ENCODE measurements at places on chromosomes 7 and 10.

DNA sequence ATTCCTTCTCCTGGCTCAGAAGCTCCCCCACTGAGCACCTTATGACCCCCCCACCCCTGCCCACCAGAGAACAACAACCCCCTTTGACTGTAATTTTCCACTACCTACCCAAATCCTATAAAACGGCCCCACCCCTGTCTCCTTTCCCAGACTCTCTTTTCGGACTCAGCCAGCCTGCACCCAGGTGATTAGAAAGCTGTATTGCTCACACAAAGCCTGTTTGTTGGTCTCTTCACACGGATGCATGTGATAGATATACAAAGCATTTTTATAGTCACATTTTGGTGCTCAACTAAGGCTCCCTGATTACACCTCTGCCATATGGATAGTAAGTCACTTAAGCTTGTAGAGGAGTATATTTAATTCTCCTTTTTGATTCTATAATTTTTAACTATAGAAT is 985.8 kb downstream of the REEP3 start:
- DNase-seq = no peak

DNA sequence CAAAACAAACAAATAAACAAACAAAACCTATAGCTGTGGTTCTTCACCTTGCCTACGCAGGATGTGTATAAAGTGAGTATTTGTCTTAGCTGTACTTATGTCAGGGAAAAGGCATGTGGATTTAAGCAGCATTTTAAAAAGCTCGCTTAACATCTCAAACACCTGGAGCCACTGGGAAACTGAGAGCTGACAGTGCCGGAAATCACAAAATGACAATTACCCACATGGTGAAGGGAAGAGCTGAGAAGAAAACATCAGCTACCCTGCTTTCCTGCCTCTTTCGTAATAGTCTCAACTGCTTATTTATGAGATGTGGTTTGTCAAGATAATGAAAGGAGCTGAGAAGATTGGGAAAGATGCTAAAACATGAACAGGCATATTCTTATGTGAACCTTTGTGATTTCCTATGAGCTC is 31.1 kb upstream of the MSMB start:
- DNase-seq = no peak

DNA sequence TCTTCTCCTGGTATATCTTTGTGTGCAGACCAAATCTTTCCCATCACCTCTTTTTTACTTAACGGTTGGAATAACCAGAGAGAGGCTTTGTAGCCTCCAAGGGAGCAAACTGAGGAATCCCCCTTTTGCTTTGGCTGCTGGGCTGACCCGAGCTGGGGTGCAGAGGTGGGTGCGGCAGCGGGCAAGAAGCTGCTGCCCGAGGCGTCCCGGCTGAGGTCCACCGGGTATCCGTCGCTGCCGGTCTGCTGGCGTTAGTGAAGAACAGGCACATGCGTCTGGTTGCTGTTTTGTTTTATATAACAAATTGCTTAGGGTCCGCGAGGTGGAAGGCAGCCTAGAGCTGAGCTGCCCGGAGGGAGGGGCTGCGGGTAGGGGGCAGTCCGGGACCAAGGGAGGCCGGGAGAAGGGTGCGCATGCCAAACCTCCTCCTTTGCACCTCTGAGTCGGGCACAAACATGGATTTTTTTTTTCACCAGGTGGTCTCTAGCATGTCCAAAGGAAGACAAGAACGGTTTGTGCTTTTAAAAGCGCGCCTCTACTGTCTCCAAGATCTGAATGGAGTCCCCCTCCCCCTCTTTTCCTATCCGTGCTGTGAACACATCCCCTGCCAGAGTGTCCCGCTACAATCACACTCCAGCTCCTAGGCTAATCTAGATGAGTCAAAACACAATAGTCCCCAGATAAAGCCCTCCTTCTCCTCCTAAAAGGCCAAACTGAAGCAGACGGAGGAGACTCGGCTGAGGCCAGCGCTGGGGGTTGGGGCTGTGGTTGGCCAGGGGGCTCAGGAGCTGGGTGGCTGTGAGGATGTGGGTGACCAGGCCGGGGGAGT is 6.8 kb upstream of the GATA3 start:
- DNase-seq = no peak

- no peak for DNase-seq
These were observed 353.4 kb downstream of the TNS3 start for GRCh38 chr7:47228386-47229014.

GRCh38 chr7:7583731-7584130 is 17.0 kb downstream of the MIOS start:
- no peak for DNase-seq

DNA sequence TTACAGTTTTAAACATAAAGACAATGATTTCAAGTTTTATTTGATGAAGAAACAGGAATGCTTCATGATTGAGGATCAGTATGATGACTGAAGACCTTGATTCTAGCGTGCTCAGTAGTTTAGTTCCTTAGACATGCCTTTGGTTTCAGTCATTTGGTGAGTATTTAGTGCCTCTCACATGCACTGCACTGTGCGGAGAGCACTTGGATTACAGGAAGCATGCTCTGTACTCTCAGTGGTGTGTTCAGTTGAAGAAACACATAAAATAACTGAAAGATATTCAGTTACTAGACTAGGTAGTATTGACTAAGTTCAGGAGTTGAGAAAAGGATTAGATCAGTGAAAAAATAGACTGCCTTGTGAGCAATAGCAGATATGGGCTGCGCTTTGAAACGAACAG is 25.5 kb downstream of the RBM17 start:
- no peak for DNase-seq

DNA sequence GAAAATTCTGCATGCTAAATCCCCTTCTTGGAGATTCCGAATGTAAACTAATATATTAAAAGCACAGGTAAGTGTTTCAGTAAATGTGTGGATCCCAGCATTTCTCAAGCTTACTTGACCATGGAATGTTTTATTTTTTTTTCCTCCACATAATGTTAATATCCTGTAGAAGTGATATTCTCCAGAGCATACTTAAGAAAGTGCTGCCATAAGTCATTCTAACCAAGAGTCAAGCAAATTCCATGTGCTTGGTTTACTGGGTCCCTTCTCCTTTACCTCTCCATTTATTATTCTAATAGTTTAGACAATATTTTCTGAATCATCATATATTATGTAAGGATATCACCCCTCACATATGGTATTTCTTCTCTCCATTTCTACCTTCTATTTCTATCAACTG is 266.9 kb upstream of the HPS1 start:
- no peak for DNase-seq

GRCh38 chr10:125153703-125154490 is 6.5 kb downstream of the CTBP2 start:
- no peak for DNase-seq

DNA sequence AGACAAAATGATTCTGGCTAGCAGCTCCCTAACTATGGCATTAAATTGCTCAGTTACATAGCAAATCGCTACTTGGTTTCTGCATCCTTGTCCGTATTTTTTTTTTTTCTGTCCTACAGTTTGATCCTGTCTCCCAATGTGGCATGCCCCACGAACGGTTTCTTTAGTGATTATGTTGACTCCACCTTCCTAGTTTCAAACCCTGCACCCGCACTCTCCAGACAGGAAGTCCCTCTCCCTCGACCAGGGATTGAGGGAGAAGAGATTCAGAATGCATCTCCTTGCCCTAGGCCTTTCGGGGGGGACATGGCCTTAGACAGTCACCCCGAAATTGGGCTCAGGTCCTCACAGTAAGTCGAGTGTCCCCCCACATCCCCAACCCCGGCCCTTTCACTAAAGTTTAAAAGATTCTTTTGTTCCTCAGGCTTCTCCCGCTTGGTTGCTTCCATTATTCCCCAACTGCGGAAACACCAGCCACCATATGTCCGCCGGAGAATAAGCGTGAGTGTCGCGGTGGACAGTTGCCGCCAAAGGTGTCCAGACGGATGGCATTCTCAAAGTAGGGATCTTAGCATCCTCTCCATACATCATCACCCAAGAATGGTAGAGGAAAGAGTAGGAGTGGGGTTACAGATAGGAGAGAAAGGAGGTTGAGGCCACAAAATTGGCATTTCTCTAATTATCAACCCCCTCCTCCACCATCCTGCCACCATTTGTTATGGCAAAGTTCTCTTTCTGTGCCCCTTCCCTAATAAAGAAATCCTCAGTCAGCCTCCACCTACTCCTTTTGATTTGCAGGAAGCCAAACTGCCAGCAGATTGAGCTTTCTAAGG is 7.3 kb downstream of the EVX1 start:
- no peak for DNase-seq

- no peak for DNase-seq
These were observed 237.2 kb upstream of the MTPN start for GRCh38 chr7:136214356-136214755.

DNA sequence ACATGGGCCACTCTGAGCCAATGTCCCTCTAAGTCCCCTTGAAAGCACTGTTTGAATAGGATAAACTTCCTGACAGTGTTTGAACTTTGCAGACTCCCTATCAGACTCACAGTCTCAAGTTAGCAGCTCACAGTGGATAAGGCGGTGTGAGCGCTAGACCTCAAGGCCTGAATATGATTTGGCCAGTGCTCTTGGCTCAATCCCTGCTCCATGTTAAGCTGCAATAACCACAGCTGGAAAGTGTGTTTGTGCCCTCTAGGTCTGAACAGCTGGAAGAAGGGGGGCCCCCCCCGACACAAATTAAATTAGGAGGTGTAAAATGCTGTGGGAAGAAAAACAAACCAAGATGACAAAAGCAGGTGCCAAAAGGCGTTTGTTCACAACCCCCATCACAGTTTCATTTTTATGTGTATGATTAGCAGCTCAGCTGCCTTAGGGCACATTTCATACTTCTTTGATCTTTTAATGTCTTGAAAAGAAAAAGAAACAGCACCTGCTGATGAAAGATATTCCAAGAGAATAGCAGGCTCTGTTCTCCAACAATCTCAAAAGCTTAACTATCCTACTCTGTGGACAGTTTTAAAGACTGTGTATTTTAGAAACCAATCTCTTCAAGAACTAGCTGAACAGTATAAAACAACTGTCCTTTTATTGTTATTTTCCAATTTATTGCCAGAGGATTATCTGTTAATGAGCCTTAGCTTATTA is 167.6 kb downstream of the SNX13 start:
- DNase-seq = no peak

Measured in CD4-positive, alpha-beta T cell treated with Interleukin-1 beta for 1 hour (primary cell).